Naive thymus-derived CD8-positive, alpha-beta T cell (primary cell): ENCODE measurements at places on chromosomes 13 and 19.

- no peak for DNase-seq
These were observed 80.7 kb upstream of the OLFM4 start for GRCh38 chr13:52947921-52948373.

- no peak for DNase-seq
These were observed 10.8 kb downstream of the ZNF101 start for GRCh38 chr19:19679176-19680073.

- DNase-seq, result no peak
These were observed 1581.3 kb downstream of the EFNB2 start for GRCh38 chr13:104954210-104954609.

DNA sequence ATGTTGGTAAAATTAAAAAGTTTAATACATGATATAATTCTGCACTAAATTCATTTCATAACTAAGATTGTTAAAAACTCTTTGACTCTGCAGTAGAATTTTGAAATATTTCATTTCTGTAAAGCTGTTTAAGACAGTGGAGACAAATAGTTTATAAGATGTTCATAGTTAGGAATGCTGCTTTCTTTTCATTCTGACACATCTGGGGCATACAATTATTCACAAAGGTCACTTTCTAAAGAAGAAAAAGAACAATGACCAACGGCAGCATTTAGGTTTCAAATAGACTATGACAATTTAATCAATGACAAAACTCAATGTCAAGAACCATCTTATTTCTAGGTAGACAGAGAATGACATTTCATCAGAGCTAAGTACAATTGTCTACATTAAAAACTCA is 1422.1 kb downstream of the PCDH9 start:
- DNase-seq, result no peak

GRCh38 chr13:46307554-46307953 is 79.5 kb downstream of the RUBCNL start:
- DNase-seq, result no peak

DNA sequence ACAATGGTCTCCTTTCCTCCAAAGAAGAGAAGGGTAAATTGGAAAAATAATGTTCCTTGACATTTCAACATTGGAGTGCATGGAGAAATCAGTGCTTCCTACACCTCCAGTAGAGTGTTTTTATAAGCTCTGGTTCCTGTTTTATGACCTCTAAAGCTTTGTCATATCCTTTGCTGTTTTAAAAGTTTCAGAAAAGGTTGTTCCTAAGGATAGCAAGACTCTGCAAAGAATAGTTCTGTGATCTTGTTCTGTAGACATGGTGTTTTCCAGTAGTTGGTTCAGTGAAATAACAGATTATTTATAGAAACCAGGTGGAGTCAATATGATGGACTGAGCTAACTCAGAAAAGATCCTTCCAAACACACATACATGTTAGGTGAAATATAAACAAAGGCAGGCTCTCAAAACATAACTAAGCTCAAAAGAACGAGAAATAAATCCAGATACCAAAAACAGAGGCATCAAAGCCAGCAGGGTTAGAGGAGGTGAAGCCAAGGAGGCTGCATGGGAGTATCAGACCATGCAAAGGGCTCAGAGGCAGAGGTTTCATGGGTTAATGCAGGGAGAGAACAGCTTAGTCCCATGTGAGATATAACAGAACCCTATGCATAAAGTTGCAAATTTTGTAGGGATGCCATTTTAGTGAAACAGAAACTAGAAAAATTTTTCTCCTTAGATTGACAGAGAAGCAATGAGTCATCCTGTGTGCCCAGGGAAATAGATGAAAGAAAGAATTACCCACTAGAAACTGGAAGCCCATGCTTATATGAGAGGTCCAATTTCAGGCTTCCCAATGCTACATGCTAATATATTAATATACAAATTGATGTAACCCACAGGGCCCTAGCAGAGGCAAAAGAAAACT is 44.3 kb downstream of the SHISA2 start:
- no peak for DNase-seq
